ENCODE measurements at places on chromosomes 12 and 14.

- DNase-seq: no peak
These were observed 60.8 kb downstream of the TMCC3 start for GRCh38 chr12:94589591-94590001.

GRCh38 chr12:131015581-131016337, 62.1 kb downstream of the ADGRD1 start:
- DNase-seq: no peak

GRCh38 chr14:95204705-95205104, 47.4 kb upstream of the DICER1 start:
- peak; percentile 72 for DNase-seq

- DNase-seq: no peak
These were observed 105.0 kb downstream of the ETNK1 start for GRCh38 chr12:22729957-22730443.

GRCh38 chr14:26959972-26960660, 362.3 kb upstream of the NOVA1 start:
- no peak for DNase-seq

DNA sequence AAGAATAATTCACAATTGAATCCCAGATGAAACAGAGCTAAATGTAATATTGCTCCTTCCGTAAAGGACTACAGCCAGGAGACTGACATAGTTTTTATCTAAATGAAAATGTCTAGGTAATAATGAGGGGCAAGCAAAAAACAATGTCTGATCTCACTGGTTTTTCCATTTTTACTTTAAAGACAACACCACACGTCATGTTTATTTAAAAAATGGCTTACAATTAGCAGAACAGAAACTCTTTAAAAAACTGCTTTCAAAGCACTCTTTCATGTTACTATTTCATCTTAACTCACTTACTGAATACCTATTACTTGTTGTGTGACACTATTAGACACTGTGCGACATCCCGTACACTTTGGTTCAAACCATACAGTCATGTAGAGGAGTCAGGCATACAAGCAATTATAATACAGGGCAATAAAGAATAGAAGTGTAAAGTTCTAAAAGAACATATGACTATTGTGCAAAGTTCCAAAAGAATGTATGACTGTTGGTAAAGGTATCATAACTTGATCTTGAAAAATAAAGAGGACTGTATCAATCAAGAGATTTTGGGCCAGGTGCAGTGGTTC, 9.1 kb downstream of the BTBD7 start:
- DNase-seq: no peak

GRCh38 chr14:71665781-71666180, 266.4 kb upstream of the RGS6 start:
- DNase-seq: no peak

GRCh38 chr14:102303664-102304063, 1.3 kb downstream of the MOK start:
- DNase-seq: no peak

GRCh38 chr12:113083863-113084435, 27.4 kb downstream of the DTX1 start:
- no peak for DNase-seq

GRCh38 chr14:54709444-54709843, 142.5 kb downstream of the SAMD4A start:
- no peak for DNase-seq

GRCh38 chr12:10190558-10191388, 11.9 kb downstream of the TMEM52B start:
- DNase-seq: no peak

DNA sequence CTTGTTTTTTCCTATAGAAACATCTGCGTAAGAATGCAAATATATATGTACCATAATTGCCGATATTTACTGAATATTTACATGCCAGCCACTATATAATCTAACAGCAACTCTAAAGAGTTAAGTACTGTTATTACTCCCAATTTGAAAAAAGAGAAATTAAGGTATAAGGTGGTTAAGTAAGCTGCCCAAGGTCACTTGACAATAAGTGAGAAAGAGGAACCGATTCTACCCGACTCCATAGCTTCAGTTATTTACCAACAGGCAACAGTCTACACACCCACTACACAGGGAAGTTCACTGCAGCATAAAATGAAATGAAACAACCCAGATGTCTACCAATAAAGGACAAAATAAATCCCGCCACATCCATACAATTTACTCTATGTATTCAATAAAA, 1.1 kb downstream of the MIS18BP1 start:
- DNase-seq: no peak

DNA sequence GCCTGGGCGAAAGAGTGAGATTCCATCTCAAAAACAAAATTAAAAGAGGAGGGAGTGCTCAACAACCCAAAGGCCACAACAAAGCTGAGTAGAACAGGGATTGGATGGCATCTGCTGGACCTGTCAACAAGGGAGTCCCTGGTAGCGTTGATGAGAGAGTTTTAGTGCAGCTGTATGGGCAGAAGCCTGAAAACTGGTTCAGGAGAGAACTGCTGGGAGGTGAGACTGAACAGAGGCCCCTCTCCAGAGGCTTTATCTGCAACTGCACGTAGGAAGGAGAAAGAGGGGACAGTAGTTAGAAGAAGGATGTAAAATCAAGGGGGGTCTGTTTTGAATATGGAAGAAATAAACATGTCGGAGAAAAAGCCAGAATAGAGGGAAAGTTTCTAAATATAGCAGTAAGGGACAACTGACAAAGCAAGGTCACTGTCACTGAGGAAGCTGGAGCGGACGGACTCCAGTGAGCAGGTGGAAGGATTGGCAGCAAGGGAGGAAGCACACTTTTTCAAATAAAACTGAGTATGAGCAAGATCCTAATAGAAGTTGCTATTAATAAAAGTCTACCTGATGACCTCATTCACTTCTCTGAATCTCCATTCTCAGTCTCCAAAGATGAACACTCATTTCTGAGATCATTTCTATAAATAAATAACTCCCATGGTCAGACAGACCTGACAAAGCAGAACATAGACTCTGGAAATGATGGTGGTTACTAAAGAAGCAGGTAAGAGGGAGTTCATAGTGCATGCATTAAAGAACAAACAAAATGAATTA, 11.8 kb upstream of the ATF1 start:
- DNase-seq: no peak

DNA sequence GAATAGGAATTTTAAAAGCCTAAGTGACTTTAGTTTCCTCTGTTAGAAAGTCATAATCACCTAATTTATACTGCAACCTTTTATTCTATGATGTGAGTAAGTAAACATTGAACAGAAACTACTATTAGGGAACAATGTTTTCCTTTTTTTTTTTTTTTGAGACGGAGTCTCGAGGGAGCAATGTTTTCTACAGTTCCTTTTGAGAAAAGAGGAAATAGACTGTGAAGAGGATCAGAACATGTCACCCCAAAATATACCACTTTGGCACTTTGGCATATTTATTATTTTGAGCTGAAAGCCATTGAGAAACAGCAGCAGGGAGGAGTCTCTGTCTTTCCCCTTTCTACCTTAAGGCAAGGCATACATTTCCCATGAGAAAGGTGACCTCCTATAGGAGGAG, 162.7 kb upstream of the CNOT2 start:
- no peak for DNase-seq

DNA sequence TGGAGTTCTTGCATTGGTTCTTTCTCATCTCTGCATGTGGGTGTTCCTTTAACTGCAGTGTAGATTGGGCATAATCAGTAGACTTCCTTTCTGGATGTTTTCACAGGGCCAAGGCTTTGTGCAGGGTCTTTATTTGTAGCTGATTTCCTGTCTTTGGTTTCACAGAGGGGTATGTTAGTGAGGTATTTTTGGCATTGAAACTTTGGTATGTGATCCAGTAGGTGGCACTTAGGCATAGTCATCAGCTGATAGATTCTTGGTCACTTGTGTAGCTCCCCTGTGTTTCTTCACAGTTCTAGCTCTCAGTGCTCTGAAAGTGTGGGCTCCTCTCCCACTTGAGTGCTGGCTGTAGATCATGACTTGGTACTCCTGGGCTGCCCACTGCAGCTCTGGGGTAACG, 52.7 kb upstream of the LMO3 start:
- no peak for DNase-seq

DNA sequence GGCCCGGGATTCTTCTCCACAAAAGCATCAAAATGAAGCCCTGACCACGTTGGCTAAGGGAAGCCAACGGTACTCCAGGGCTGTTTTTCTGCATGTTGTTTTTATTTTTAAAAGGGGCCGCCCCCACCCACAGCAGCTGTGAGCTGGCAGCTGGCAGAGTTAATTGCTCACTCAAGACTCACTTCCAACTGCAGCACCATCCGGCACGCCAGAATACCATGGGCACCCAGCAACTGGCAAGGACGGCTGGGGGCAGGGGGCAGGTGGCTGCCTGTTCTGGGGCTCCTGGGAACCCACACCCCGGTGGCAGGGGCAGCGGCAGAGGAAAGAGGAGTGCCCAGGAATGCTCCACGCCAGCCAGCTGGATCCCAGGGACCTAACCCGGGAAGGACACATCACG, 44.3 kb downstream of the NCOR2 start:
- DNase-seq: peak; percentile 72

DNA sequence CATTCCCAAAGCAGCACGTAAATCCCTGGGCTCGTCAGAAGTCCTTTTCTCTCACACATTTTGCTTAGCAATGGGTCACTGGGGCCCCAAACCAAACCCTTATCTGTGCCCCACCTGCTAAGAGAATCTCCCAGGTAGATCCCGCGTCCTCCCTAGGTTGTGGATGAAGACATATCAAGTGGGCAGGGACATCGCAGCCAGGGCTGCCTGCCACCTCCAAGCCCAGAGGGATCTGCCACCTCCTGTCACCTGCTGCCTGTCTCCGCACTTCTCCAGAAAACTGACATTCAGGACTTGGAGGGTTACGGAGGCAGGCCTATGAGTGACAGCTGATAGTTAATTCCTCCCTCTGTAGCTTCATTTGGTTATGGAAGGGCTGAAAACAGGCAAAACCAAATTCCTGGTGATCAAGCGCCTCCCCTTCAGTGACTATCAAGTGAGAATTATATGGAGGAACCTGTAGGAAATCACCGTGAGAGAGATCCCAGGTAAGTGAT, 19.5 kb downstream of the BCL11B start:
- DNase-seq: no peak

DNA sequence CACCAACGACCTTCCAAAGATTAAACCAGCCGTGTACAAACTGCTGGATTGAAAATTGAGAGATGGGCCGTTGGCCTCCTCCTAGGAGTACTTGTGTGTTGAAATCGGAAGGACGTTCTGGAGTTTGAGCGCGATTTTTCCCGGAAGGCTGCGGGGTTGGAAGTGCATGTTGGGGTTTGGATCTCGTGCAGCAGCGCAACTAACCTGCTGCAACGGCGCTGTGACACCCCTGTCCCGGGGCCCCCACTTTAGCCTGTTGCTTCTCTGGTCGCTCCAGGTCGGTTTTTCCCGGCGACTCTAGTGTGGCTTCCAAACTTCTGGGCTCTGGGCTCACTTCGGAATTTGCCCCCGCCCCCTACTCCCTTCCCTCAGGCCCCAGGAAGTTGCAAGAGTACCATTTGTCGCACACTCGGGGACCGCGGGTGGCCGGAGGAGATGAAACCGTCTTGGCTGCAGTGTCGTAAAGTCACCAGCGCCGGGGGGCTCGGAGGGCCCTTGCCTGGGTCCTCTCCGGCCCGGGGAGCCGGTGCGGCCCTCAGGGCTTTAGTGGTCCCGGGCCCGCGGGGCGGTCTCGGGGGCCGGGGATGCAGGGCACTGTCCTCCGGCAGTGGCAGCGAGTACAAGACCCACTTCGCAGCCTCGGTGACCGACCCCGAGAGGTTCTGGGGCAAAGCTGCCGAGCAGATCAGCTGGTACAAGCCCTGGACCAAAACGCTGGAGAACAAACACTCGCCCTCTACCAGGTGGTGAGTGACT, at the start of gene ACSS3:
ACSS3 (plus strand) TSS at position 394 of the 756 bp plus-strand sequence; CDS start at position 436, 42 bp downstream.
- no peak for DNase-seq
